ENCODE measurements at places on chromosomes 3 and 15. TPM values are rescaled to one million over a fixed set of nuclear protein-coding genes. Genes with fewer than 3 reads are reported as not detected.

Gene SAMD7
- not detected for total RNA-seq

GRCh38 chr15:91866971-91867372 is 13.5 kb downstream of the SLCO3A1 start:
- DNase-seq, result no peak

DNA sequence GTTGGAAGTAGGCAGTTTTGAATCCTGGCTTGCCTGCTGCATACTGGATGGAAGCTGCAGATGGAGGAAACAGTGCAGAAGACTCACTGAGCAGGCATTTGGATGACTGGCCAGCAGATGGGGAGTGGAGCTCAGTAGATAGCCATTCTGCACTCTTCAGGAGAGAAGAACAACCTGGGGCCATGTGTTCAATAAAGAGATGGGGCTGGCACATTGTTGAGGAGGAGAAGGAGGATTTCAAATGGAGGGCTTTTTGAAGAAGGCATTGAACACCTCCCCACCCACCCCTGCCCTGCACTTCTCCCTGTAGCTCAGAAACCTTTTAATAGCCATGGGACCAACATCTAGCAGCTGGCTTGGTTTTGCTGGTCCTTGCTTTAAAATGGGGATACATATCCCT is 109.8 kb downstream of the CACNA1D start:
- DNase-seq, result no peak

DNA sequence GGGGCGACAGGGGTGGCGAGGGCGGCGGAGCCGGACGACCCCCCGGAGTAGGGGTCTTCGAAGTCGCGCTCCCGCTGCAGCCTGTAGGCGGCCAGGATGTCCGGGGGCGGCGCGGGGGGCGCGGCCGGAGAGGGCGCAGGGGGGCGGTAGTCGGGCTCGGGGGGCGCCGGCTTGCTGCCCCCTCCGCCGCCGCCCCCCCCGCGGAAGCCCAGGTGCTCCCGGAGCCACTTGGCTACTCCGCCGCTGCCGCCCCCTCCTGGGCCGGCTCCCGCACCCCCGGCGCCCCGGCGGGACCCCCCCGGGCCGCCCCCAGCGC is 230 bp downstream of the SHF start:
- no peak for DNase-seq

DNA sequence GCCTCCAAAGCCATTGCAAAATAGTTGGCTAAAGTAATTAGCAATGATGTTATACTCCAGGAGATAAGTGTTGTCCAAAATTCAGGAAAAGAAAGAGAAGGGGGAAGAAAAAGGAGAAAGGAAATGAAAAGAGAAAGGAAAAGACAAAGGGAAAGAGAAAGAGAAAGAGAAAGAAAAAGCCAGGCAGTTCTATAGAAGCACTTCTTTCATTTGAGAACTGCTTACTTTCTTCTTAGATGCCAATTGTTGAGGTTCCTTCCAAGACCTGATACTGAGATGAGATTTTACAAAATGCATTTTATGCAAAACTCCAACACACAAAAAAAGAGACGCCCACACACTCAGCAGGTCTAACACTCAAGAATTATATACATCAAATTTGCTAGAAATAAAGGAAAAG is 298.4 kb downstream of the KCNH8 start:
- no peak for DNase-seq

- DNase-seq, result no peak
Measured at GRCh38 chr15:70186152-70186551, 88.4 kb upstream of the TLE3 start.

- DNase-seq, result no peak
Measured at GRCh38 chr15:45550436-45550835, 27.9 kb upstream of the SLC30A4 start.
